ENCODE measurements at places on chromosomes 7 and 10. TPM values are rescaled to one million over a fixed set of nuclear protein-coding genes. Genes with fewer than 3 reads are reported as not detected.

Gene PPP1R9A
- total RNA-seq = 30.6 TPM

Gene VTI1A
- 29.7 TPM for total RNA-seq

Gene LRGUK
- 0.49 TPM for total RNA-seq

Gene TRPV5
- not detected for total RNA-seq

DNA sequence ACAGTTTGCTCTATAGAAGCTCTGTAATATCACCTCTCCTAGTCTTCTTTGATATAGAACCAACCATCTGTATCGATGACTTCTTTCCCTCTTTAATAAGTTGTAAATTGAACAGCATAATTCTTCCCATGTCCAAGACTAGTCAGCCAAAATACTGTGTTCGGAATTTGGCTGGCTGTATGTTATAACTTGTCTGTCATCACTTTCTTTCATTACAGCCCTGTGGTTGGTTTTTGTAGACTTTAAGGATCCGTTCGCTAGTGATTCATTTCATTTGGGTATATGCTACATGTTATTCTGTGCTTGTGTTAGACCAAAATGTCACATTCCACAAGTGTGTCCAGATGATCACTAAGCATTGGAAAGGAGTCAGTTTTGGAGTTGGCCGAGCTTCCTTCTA is 155.4 kb upstream of the ITGB1 start:
- DNase-seq = no peak

DNA sequence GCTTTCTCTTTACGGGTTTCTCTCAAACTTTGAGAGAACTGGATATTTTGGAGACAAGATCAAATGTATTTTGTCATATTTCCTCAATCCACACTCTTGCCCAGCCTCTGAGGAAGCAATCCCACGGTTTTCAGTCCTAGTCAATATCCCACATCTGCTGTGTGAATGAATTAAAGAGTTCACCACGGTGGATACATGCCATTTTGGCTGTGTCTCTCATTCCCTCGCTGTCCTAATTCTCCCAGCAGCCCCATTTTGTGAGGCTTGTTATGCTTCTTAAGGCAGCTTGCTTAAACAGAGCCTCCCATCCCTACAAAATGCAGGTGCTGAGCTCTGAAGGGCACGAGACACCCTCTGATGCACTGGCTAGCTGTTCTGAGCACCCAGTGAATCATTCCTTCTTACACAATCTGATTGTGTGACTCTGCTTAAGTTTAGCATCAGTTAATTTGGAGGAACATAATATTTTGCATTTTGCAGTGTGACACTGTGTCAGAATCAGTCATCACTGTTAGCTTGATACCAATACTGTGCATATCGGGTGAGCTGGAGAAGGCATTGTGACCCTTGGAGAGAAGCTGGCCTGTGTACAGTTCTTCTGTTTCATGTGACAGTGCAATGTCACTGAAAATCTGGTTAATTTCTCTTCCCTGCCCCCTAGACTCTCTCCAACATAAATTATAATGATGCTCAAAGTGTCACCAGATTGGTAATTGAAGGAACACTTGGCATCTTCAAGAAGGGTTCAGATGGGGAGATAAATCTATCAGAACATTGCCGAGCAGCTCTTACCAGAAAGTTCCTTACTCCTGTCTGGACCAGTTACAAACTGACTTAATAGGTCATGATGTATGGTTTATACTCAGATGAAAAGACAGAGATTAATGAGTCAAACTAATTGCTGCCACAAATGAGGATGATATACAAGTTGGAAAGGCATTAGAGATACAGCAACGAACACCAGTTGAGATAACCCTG is 103.7 kb upstream of the AOAH start:
- DNase-seq = no peak

- no peak for DNase-seq
Observed at GRCh38 chr10:94232711-94233383, 129.9 kb downstream of the NOC3L start.

GRCh38 chr7:138738551-138739335 is 37.6 kb upstream of the SVOPL start:
- peak; percentile 89 for DNase-seq

DNA sequence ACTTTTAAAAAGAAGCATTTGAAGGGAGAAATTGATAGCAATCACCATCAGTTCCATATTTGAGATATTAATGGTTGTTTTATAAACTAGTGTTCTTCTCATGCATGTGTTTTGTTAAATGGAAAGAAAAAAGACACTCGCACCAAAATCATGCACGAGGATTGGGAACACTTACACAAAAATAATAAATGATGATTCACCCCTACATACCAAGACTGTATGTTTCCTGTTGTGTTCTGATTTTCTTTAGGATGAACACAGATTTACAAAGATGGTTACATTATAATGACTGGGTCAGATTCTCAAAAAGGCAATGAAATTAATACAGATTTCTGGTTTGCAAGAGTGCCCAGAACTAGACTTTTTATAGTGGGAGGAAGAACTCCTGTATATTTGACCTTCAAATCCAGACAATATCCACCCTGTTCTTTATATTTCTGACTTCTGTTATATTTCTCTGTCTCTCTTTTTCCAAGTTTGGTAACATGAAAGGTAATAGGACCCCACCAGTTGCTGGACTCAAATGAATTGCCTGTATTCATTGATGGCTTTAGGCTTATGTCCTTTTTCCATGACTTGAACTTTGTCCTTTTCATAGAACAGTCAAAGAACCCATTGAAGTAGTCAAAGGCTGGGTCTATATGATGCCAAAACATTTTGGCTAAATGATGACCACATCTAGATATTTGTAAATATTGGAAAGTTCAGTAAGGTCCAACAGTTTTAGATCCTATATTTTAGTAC is 54.4 kb downstream of the SEMA3A start:
- no peak for DNase-seq

Measured in upper lobe of right lung (tissue), 1 donor.